ENCODE measurements at places on chromosomes 1 and 21. TPM values are rescaled to one million over a fixed set of nuclear protein-coding genes. Genes with fewer than 3 reads are reported as not detected.
A peak's percentile ranks its signal among the peaks of the same experiment; 100 is the strongest.

DNA sequence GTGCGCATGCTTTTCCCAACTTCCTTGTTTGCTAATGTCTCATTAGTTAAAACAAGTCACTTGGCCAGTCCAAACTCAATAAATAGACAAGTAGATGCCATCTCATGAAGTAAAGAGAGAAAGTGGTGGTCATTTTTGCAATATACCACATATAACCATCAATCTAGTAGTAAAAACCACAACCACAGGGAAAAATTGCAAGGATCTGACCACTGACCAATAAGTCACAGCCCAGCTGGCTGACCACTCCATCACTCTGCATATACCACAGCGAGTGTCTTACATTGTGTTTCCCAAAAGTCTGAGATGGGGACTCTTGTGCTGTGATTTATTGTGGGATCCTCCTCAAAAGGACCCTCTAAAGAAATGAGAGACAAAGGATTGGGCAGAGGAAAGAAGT lies 76.0 kb downstream of the FH start:
- no peak for DNase-seq

DNA sequence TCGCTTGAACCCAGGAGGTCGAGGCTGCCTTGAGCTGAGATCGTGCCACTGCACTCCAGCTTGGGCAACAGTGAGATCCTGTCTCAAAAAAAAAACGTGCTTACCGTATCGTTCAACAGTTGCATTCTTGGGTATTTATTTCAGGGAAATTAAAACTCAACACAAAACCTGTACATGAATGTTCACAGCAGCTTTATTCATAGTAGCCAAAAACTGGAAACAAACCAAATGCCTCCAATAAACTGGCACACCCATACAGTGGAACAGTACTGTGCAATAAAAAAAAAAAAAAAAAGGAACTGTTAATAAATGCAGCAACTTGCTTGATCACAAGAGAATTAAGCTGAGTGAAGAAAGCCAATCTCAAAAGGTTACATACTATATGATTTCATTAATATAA lies 6.7 kb downstream of the KHDRBS1 start:
- no peak for DNase-seq

GRCh38 chr1:235697508-235697907 lies 47.9 kb upstream of the GNG4 start:
- DNase-seq = no peak

GRCh38 chr1:6700853-6701436 lies 671 bp downstream of the DNAJC11 start:
- no peak for DNase-seq

DNA sequence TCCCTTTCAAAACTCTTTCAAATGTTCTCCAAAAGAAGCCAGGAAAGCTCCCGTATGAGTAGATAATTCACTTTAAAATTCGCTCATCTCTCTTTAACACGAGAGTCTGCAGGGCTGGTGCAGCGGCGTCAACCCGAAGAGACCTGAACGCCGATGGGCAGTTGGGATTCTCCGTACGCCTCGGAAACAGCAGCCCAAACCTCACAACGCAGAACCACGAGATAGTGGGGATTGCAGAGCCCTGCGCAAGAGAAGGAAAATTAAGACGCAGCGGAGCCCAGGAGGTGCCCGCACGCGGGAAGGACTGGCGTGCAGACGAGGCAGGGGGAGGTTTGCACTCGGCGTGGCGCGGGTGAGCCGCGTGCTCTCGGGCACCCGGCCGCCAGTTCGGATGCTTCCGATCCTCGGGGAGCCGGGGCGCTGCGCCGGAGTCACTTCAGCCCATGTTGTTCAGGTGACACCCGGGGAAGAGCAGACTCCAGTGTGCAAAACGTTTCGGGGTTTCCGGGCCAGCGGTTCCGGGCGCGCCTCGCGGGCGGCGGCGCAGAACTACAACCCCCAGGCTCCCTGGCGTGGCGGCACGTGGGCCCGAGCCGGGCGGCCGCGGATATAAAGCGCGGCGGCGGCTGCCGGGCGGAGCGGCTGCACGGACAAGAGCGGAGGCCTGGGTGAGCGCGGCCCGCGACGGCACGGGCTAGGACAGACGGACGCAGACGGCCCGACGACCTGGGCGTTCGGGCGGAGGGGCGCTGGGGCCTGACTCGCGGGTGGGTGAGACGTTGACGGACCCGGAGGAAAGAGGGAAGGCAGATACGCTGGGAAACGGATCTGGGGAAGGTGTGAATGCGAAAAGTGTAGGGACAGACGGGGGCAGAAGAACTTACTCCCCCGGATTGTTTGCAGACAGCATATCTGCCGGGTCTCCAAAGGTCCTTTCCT lies at the start of gene NPL:
TSS of gene NPL (plus strand) at position 636 of the 939 bp plus-strand sequence. CDS start 4,599 bp downstream, outside the sequence.
- DNase-seq = no peak

DNA sequence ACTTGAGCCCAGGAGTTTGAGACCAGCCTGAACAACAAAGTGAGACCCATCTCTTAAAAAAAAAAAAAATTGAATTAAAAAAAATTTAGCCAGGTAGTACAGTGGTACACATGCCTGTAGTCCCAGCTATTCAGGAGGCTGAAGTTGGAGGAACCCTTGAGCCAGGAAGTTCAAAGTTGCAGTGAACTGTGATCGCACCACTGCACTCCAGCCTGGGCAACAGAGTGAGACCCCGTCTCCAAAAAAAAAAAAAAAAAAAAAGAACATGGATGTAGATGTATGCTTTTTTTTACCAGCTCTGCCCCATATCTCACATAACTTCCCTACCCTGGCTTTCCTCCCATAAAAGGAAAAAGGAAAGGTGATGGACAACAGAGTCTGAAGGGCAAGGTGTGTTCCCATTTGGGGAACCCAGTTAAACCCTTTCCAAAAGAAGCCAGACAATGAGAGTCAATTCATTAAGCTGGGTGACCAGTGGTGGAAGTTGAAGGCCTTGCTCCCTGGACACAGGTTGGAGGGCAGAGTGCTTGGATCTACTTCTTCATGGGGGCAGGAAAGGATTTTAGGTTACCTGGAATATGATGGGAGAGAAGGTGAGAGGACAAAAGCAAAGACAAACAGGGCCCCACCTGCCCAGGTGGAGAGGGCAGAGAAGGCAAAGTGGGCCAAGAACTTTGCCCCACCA lies 2.9 kb downstream of the KRTCAP2 start:
- DNase-seq = no peak

DNA sequence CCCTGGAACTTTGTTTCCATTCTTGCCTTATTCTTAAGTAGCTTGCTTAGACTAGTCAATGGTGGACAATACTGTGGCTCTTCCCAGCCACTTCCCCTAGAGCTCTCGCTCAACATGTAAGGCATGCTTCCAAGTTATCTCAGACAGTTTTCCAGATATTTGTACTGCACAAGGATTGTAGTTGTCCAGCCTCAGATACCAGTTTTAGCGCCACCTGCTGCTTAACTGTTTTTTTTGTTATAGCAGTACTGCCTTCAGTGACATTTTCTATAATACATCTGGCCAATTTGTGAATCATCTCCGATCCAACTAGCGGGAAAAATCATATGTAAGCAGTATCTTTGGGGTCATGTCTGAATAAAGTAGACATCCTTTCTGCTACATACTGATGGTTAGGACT lies 346.7 kb upstream of the ADGRL4 start:
- DNase-seq = peak; percentile 18

DNA sequence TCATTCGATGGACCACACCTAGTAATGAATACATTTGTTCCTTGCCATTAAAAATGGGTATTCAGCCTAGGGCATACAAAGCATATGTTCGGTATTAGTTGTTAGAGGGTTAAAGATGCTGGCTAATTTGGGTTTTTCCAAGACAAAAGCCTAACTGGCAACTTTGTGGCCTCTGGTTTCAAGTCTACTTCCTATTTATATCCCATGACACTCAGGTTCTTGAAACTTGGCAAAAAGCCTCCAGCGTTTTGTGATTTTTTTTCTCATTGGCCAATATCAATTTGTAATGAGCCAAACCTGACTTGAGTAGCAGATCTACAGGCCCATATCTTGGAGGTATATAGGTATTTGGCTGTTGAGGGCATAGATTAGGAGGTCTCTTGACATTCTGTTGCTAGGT lies 75.3 kb downstream of the C1orf21 start:
- no peak for DNase-seq

GRCh38 chr1:118905196-118905595 lies 82.9 kb downstream of the TBX15 start:
- DNase-seq = no peak

GRCh38 chr1:117059334-117059677 lies 820 bp upstream of the TTF2 start:
- no peak for DNase-seq

GRCh38 chr1:150696162-150696561 lies 792 bp downstream of the GOLPH3L start:
- peak; percentile 21 for DNase-seq

DNA sequence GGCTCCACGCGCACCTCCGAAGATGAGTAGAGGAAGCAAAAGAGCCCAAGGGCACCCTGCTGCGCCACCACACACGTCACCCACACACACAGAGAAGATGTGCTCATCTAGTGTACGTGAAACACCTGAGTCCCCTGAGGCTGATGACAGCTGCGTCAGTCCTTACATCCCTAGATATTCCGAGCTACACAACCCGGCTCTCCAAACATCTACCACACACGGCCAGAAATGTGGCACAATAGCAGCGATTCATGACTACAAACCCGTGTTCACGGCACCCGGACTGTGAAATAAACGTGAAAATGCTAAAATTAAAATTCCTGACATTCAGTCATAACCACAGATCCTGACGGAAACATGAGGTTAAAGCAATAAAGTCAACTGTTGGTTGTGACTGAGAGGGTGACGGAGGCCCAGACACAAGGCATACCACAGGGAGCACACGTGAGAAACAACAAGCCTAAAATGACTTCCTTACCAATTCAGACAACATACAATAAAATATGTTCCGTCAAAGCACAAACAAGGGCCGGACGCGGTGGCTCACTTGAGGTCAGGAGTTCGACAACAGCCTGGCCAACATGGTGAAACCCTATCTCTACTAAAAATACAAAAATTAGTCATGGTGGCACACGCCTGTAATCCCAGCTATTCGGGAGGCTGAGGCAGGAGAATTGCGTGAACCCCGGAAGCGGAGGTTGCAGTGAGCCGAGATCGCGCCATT lies 7.3 kb downstream of the SSU72 start:
- DNase-seq = no peak

- DNase-seq = peak; percentile 21
These were observed 180.5 kb downstream of the DYRK1A start for GRCh38 chr21:37546949-37547614.

- no peak for DNase-seq
These were observed 5.6 kb upstream of the YRDC start for GRCh38 chr1:37813529-37814145.

- DNase-seq = no peak
These were observed 153.5 kb downstream of the RERE start for GRCh38 chr1:8663915-8664329.

Gene MFAP2
- 53.4 TPM for total RNA-seq

Gene NBPF4
- total RNA-seq = not detected

Gene DNALI1
- 0.71 TPM for total RNA-seq

Gene GALE
- total RNA-seq = 93.3 TPM

Gene MOB3C
- total RNA-seq = 11.2 TPM

Gene STYXL2
- total RNA-seq = not detected

Gene SELL
- not detected for total RNA-seq

Gene ADAR
- total RNA-seq = 154 TPM

Gene GBP5
- not detected for total RNA-seq

Gene ALDH9A1
- total RNA-seq = 45.7 TPM

Gene EXTL1
- total RNA-seq = 0.04 TPM

Gene NHLH1
- 0.04 TPM for total RNA-seq

Gene OR2T35
- total RNA-seq = not detected

Gene C1orf141
- not detected for total RNA-seq
